ENCODE measurements at places on chromosomes 6 and 20.
A peak's percentile ranks its signal among the peaks of the same experiment; 100 is the strongest.

DNA sequence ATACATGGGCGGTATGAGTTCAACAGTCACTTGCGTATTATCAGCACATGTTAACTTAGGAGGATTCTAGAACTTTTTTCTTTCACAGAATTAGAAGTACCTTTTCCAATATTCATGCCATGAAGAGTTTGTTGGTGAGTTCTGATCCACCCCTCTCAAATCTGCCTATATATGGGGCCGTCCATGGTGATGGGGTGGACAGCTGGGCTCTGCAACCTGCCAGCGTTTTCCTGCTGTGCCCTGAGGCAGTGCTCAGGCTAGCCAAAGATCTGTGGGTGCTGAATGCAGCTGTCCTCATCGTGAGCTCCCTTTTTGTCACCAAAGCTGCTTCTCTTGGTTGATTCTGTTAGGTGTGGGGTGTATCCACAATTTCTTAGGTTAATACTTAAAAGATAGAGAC, 88.7 kb downstream of the THBS2 start:
- DNase-seq: no peak
- no peaks in the 10 kb centered on the region for H3K36me3 ChIP-seq
- no peak overlapping the region for H3K4me3 ChIP-seq
- H3K27me3 ChIP-seq: peaks cover 2% of the 10 kb centered on the region

GRCh38 chr20:41783423-41784208, 165.4 kb upstream of the CHD6 start:
- DNase-seq: no peak
- no peaks in the 10 kb centered on the region for H3K36me3 ChIP-seq
- H3K27ac ChIP-seq: no peak overlapping the region
- peaks cover 5% of the 10 kb centered on the region for H3K27me3 ChIP-seq
- no peak overlapping the region for H3K4me3 ChIP-seq

DNA sequence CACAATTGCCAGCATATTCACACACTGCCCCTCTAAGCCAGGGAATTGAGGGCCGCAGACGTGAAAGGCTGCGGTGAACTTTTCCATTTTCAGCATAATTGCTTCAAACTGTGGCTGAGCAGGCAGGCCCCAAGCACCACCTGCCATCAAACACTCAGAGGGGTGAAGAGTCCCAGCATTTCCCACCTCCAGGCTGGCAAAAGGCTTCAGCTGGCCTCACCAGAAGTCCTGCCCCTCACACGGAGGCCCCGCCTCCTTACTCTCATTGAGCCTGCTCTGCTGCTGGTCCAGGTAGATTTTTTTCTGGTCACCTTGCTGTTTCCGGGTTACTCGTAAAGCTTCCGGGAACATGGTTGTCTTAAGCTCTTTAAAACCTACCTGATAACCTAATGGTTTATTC, 52.0 kb upstream of the PRELID3B start:
- H3K27me3 ChIP-seq: peaks cover under 1% of the 10 kb centered on the region
- peaks cover 11% of the 10 kb centered on the region for H3K4me1 ChIP-seq
- no peak overlapping the region for H3K4me3 ChIP-seq

DNA sequence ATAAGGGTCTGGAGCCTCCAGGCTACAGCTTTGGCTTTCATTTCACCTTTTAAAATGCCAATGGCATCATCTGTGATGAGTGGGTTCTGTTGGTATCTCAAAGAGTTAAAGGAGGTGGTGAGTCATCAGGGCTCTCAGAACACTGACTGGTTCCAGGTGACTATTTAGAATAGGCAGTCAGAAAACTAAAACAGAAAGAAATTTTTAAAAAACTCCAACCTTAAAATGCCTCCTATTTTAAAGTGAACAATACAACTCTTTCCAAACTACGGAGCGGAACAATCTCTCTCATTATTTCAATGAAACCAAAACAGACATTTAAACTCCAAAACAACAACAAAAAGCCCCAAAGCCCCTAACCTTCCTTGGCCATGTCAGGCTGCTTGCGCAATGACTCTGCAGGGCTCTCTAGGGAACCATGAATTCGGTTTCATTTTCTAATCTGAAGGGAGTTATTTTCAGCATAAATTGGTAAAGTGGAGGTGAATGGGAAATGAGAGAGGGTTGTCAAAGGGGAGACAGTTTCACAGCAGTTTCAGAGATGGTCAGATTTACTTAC, 194.9 kb downstream of the KIF6 start:
- H3K4me1 ChIP-seq: no peaks in the 10 kb centered on the region
- H3K27ac ChIP-seq: no peak overlapping the region
- H3K27me3 ChIP-seq: peaks cover 2% of the 10 kb centered on the region
- peaks cover 9% of the 10 kb centered on the region for H3K36me3 ChIP-seq
- DNase-seq: no peak

DNA sequence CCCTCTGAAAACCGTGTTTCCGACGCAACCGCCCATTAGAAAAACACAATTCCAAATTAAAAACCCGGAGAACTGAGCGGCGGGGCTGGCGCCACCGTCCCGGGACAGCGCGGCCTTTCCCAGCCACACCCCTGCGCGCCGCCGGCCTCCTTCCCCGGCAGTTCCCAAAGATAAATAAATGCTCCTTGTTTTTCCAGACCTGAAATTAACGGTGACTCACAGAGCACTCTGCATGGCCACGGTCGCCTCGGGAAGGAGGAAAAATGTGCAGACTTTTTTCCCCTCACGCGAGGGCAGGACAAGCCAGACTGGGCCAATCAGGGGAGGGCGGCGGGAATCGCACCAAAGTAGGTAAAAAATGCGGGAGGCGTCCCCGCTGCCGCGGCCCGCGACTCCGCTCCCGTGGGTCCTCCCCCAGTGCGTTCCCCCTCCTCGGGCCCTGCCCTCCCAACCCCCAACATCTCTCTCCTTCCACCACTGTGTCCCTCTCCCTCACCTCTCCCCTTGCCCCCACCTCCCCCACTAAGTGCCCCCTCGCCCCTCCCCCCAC, 828 bp upstream of the DSTN start:
- no peaks in the 10 kb centered on the region for H3K27me3 ChIP-seq
- H3K4me3 ChIP-seq: peak overlapping the region; percentile 91
- peak; percentile 71 for DNase-seq
- peak overlapping the region; percentile 96 for H3K27ac ChIP-seq
- H3K36me3 ChIP-seq: no peaks in the 10 kb centered on the region

- DNase-seq: no peak
- peaks cover 14% of the 10 kb centered on the region for H3K4me1 ChIP-seq
- no peak overlapping the region for H3K27ac ChIP-seq
- H3K36me3 ChIP-seq: peaks cover 36% of the 10 kb centered on the region
- no peaks in the 10 kb centered on the region for H3K27me3 ChIP-seq
These were observed 88.8 kb upstream of the NFATC2 start for GRCh38 chr20:51631011-51631950.

DNA sequence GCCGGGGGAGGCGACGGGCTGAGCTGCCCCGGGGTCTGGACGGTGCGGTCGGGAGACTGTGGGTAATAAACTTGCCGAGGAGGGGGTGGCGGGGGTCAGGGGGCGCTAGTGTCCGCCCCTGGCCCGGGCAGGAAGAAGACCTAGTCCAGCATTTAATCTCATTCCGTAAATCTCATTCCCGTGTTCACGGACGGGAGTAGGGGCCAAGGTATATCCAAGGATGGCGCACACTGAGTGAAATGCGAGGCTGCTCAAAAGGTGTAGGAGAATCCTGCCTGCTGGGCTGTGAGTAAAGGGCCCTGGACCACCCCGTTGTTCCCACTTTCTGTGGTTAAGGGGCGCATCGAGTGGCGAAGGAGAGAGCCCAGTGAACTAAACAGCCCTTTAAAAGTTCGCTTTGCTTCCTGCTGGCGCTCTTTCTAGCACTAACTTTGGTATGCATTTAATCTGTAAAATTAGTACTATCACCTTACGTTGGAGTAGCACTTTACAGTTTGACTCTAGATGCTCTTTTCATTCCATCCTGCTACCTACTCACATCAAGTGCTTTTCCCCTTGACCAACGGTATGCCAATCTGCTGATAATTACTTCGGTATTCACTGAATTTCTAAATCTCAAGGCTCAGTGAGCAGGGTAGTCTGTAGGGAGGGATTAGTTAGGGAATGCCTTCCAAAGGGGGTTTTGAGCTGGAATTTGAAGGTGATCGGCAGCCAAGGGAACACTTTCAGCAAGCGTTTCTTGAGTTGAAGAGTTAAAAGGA, 730 bp downstream of the PARD6B start:
- H3K36me3 ChIP-seq: peaks cover 19% of the 10 kb centered on the region
- H3K27ac ChIP-seq: peak overlapping the region; percentile 58
- H3K4me3 ChIP-seq: peak overlapping the region; percentile 90
- H3K27me3 ChIP-seq: peaks cover 4% of the 10 kb centered on the region
- peaks cover 78% of the 10 kb centered on the region for H3K4me1 ChIP-seq

- peaks cover 19% of the 10 kb centered on the region for H3K4me1 ChIP-seq
- peaks cover 25% of the 10 kb centered on the region for H3K27me3 ChIP-seq
- no peak for DNase-seq
- peaks cover 7% of the 10 kb centered on the region for H3K36me3 ChIP-seq
These were observed 75.3 kb downstream of the ERMARD start for GRCh38 chr6:169826697-169827096.

GRCh38 chr6:117384659-117385058, 41.1 kb downstream of the ROS1 start:
- DNase-seq: no peak
- H3K4me1 ChIP-seq: no peaks in the 10 kb centered on the region
- no peak overlapping the region for H3K4me3 ChIP-seq
- no peak overlapping the region for H3K27ac ChIP-seq
- H3K36me3 ChIP-seq: no peaks in the 10 kb centered on the region
- peaks cover 6% of the 10 kb centered on the region for H3K27me3 ChIP-seq

GRCh38 chr6:157314705-157315321, 8.5 kb downstream of the TMEM242 start:
- H3K4me3 ChIP-seq: no peak overlapping the region
- H3K27ac ChIP-seq: no peak overlapping the region
- no peaks in the 10 kb centered on the region for H3K4me1 ChIP-seq
- H3K27me3 ChIP-seq: peaks cover 2% of the 10 kb centered on the region

DNA sequence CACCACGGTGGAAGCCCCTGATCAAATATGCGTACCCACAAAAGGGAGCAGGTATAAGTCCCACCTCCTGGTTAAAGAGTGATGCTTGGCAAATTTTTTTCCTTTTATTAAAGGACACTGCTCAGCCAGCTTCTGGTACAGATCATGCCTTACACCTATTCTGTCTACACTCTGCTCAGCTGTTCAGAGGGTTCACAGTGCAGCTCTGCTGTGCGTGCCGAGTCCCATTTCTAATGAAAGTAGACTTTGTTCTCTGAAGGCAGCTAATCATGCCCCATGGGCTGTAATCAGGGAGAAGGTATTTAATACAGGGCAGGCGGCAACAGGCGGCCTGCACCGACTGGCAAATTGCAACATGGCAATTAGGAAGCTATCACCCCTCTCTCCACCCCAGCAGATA, 16.3 kb downstream of the LRRC73 start:
- H3K4me3 ChIP-seq: no peak overlapping the region
- H3K27ac ChIP-seq: no peak overlapping the region

DNA sequence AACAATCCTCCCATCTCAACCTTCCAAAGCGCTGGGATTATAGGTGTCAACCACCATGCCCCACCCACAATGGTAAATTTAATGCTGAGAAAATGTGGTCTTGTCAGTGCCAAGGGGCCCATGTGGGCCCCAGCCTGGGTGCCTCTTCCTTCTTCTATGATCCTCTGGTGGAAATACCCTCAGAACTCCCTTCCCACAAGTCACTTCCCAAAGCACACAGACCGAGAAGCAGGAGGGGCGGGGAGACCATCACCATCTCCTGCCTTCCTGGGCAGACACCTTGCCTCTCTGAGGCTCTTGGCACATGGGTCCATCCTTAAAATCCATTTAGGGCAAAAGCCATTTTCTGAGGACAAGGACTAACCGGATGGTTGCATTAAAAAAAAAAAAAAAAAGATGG, 59.0 kb downstream of the NOL4L start:
- H3K27ac ChIP-seq: no peak overlapping the region
- H3K4me3 ChIP-seq: no peak overlapping the region
- no peaks in the 10 kb centered on the region for H3K36me3 ChIP-seq
- peaks cover 72% of the 10 kb centered on the region for H3K4me1 ChIP-seq

- H3K36me3 ChIP-seq: peaks cover 4% of the 10 kb centered on the region
- H3K4me1 ChIP-seq: peaks cover 96% of the 10 kb centered on the region
- H3K4me3 ChIP-seq: no peak overlapping the region
These were observed 199.0 kb downstream of the JARID2 start for GRCh38 chr6:15444881-15445280.

DNA sequence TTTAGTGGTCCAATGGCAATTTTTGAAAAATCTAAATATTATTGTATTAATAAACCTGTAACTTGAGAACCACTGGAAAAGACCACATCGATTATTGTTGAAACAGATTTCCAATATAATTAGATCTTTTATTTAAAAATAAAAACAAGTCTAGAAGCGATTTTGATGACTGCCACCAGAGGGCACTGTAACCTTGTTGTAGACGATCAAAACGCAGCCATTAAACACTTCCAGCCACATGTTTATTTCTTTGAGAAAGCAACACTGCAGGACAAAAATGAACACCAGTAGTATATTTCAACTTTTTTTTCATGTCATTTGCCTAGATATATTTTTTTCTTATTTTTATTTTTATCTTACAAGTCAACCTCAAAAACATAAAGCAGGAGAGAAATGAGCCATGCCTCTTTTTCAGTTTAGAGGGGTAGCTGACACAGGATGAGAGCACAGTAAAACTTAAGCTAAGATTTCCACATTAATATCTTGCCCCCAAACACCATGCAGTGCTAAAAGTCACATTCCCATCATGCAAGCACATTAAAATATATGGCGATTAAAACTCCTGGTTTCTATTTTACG, 115.4 kb downstream of the OPRM1 start:
- H3K27ac ChIP-seq: no peak overlapping the region
- H3K27me3 ChIP-seq: no peaks in the 10 kb centered on the region
- H3K4me1 ChIP-seq: peaks cover 73% of the 10 kb centered on the region
- DNase-seq: peak; percentile 64
- H3K4me3 ChIP-seq: no peak overlapping the region

DNA sequence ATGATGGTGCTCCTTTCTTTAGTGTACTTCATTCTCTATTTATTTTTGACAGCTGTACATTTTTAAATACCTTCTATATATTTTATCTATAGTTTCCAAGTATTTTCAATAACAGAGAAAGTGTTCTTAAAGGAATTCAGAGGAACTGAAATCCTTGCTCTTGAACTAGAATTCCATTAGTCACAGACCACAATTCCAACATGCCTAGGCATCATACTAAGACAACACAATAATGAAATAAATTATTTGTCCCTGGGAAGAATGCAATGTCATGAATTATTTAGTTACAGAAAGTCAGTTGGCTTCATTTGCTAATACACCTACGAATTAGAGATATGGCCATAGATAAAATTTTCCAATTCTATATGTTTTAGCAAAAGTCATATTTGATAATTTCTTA, 671.2 kb downstream of the EPHA7 start:
- H3K4me3 ChIP-seq: no peak overlapping the region
- H3K4me1 ChIP-seq: no peaks in the 10 kb centered on the region
- H3K27me3 ChIP-seq: no peaks in the 10 kb centered on the region
- no peak for DNase-seq
- H3K27ac ChIP-seq: no peak overlapping the region

GRCh38 chr6:132798869-132799538, 567 bp upstream of the SLC18B1 start:
- peaks cover 9% of the 10 kb centered on the region for H3K4me1 ChIP-seq
- no peaks in the 10 kb centered on the region for H3K27me3 ChIP-seq
- no peak overlapping the region for H3K27ac ChIP-seq
- peaks cover 19% of the 10 kb centered on the region for H3K36me3 ChIP-seq
- H3K4me3 ChIP-seq: peak overlapping the region; percentile 87

Measured in nephron progenitor cell (in vitro differentiated cells).